ENCODE measurements at places on chromosomes 1 and 21.

DNA sequence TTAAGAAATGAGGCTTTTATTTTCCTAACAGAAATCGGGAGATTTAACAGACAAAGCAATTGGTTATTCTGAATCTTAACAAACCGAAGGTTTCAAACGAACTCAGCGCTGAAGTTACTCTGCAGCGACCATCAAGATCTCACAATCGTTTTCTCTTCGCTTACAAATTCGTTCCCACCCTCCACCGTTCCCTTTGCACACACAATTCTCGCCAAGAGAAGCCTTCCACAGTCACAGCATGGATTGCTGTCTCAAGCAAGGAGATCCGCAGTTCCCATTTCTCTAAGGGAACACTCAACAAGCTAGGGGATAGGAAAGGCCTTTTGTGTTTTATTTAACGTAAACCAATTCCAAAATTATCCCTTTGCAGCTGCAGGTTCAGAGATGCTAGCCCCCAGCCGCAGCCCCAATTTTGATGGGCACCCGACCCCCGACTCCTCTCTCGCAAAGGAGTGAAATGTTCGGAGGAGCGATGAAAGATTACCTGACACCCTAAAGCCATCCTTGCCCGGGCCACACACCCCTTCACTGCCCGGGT is 755 bp downstream of the FBXO42 start:
- no peak for DNase-seq

DNA sequence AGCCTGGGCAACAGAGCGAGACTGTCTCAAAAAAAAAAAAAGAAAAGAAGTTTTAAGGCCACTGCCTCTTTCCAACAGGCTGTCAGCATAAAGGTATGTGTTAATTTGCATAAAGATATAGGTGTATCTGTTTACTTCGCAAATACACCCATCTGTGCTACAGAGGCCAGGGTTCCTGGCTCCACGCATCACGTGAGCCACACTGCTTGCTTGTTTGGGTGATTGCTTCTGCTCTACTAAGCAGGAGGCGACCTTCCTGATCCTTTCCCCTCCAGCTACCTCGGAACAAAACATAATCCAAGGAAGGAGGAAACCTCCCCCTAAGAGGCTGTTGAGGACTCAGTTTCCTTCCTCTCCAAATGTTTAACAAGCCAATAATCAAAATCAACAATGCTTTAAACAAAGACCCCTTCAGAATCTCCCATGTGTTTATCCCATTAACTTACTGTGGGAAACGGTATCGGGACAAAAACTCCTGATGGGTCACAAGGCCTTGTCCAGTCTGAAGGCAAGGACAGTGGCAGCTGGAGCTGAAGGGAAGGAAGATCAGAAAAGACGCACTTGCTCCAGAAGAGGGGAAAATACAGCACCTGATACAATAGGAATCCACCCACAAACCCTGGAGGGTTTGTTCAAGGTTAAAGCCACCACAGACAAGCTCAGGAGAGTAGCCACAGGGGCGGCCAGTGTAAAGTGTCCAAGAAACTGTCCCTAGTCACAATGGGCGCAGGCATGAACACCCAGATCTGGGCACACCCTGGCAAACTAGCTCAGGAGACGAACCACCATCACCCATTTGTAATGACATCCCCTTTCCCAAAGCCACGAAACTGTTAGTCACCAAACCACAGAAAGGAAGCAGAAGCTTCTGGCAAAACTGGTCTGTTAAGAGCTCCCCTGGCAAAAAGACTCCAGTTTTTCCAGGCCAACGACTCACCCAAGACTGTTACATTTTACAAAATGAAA is 17.2 kb downstream of the CTNNBIP1 start:
- DNase-seq, result no peak

GRCh38 chr1:83799594-83799993 is 199.3 kb downstream of the TTLL7 start:
- no peak for DNase-seq

GRCh38 chr1:2003541-2004131 is at the start of gene CFAP74:
Gene CFAP74, minus strand, starts transcription at chr1:2003786. Its CDS starts 12,830 bp downstream, at chr1:1990956.
- no peak for DNase-seq

GRCh38 chr1:41341772-41342562 is 19.3 kb upstream of the FOXO6 start:
- no peak for DNase-seq

GRCh38 chr21:41521489-41522027 is 13.6 kb upstream of the TMPRSS2 start:
- DNase-seq, result no peak

DNA sequence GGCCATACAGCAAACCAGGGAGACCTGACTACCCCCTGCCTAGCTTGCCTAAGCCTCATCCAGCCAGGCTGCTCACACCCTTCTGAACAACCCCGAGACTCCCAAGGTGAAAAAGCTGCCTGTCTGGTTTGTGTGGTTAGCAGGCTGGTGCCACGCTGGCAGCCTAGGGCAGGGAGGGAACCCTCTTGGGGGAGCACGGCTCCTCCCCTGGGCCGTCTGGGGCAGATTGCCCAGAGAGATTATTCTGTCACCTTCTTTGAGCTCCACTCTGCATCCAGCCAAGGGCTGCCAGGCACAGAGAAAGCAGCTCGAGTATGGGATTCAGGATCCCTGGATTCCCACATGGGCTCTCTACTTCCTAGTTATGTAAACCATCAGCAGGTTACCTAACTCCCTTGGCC is 27.5 kb upstream of the TCEA3 start:
- no peak for DNase-seq

GRCh38 chr1:93681101-93681988 is at the start of gene BCAR3:
Gene BCAR3, minus strand, starts transcription at chr1:93681837. Its CDS starts 6,907 bp downstream, at chr1:93674930.
- no peak for DNase-seq

GRCh38 chr1:190849346-190849745 is 371.7 kb upstream of the BRINP3 start:
- no peak for DNase-seq

- no peak for DNase-seq
Observed at GRCh38 chr21:14300074-14300473, 82.9 kb downstream of the HSPA13 start.

- no peak for DNase-seq
Observed at GRCh38 chr1:59640851-59641250, 173.9 kb upstream of the HOOK1 start.

GRCh38 chr1:198179556-198179981 is 22.8 kb downstream of the NEK7 start:
- DNase-seq, result no peak

GRCh38 chr21:32482565-32483292 is 70.2 kb downstream of the EVA1C start:
- no peak for DNase-seq

- no peak for DNase-seq
Observed at GRCh38 chr1:43766818-43767525, 59.6 kb downstream of the ST3GAL3 start.

DNA sequence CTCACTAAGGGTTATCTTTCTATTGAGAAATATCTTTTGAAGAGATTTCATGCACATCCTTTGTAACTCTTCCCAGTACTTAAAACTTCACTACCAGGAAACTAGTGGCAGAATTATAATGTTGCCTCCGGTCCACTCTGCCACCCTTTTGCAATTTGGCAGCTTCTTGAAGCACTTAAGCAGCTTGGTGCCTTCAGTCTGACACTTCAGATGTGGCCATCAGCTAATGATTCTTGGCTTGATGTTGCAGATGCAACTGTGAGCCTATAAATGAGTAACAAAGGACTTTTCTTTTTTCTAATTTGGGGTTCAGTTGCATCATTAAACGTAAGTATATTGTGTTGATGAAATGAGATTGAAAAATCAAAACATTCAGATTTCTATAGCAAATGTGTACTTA is 187.5 kb upstream of the C21orf91 start:
- no peak for DNase-seq

DNA sequence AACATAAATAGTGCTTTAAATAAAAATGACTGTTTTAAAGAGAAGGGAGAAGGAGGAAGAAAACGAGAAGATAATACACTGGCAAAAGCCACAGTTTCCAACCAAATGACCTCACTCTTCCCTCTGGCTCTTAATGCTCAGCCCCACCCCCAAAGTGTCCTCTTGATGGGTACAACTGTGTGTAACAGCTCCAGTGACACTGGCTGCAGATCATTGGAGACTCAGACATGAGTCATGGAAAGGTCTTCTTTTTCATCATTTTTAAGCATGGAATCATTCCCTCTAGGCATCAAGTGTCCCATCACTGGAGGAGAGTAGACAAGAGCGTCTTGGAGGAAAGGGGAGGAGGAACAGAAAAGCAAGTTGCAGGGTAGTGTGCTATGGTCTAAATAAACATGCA is 333.0 kb downstream of the PAPPA2 start:
- DNase-seq, result no peak

- DNase-seq, result no peak
Observed at GRCh38 chr1:110687250-110687649, 12.5 kb upstream of the KCNA3 start.

DNA sequence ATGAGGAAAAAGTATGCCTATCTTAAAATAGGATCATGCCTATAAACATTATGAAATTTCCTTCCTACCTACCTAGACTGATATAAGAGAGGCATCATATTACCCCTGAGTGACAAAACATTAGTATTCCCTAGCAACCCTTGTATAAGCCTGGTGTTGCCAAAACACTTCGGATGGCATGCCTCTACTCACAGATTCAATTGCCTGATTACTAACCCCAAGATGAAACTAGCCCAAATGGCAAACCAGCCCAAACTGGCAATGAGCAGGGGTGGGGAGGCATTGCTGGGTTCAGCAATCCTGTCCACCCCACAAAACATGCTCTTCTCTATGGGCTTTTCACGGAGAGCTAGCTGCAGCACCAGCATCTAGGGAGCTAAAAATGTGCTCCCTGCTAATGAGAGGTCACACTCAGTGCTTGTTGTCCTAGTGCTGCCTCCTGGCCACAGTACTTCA is 13.9 kb downstream of the PALMD start:
- DNase-seq, result no peak

GRCh38 chr1:174265282-174265681 is 106.0 kb downstream of the RABGAP1L start:
- no peak for DNase-seq

GRCh38 chr1:210618369-210618768 is 289.7 kb downstream of the HHAT start:
- no peak for DNase-seq

DNA sequence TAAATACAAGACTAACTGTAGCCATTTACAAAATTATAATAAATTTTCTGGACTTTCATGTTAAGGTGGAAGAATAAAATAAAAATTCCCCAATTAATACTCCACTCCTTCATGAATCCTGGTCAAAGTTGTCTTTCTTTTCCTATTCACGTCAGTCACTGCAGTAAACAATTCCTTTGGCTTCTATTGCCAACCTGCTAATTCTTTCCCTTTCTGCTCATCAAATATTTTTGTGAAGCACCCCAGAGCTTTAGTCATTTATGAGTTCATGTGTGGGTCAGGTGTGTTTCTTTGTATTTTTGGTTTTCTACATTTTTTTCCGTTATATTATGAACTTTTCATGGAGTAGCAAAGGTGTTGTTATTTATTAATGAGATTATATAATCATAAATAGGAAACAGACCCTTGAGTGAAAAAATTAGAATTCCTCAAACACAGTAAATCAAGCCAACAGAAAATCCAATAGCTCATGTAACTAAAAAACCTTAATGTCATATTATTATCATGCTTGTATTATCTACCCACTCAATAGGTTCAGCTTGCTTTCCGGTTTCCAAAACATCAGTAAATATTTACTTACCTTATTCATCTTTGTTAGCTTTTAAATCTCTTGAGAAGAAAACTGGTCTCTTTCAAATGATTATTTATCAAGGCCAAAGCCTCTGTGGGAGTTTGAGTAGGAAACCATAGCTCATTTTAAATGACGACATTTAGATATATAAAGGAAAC is 29.6 kb upstream of the PLA2G4A start:
- no peak for DNase-seq

- DNase-seq, result no peak
Observed at GRCh38 chr1:159879977-159880376, 17.5 kb upstream of the VSIG8 start.

DNA sequence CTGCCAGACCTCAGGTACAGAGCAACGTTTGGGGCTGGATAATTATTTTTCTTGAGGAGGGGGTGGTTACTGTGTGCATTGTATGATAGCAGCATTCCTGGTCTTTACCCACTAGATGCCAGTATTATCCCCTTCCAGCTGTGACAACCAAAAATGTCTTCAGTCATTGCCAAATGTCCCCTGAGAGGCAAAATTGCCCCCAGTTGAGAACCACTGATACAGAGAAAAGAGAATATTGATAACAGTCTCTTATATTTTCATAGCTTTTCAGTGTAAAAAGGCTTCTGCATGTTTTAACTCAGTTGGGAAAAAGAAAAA is 51.8 kb upstream of the SYT14 start:
- no peak for DNase-seq

DNA sequence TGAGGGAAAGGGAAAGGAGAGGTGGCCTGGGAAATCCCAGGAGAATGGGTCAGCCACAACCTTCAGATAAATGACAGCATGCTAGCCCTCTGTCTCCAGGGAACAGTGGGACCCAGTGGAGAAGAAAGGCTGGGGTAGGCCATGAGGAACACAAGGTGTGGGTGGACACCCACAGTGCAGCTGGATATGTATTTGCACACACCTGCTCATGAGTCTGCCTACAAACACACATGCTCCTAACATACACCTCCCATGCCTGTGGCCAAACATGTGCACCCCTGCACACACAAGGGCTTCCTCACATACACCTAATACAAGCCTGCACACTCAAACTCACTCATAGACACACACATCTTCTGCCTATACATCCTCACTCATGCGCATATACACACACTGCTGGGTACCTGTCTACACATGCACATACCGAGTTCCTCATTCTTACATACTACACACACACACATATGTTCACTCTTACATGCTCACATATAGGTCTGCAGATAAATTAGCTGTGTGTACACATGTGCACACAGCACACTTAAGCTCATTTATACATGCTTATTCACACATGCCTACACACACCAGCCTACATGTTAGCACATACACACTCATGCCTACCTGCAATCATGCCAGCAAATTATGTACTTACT is 3.6 kb downstream of the C1orf216 start:
- no peak for DNase-seq

- DNase-seq, result no peak
Observed at GRCh38 chr1:153553096-153553495, 4.0 kb upstream of the S100A3 start.

DNA sequence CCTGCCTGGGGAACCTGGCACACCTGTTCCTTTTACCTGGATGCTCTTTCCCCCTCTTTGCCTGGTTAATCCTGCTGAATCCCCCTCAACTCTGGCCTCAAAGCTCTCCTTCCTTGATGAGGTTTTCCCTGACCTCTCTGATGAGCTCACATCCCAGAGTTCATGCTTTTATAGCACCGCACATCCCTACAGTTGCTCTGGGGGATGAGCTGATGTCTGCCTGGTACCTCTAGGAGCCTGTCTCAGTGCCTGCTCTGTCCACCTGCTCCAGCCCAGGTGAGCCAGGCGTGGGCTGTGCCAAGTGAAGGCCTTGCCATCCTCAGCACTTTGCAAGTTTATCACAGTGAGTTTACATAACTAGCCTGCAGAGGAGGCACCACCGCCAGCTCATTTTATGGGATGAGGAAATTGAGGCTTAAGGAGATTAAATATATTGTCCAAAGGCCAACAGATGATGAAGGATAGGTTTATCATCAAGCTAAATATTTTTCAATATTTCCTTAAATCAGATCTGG is 58.6 kb upstream of the TMPRSS2 start:
- no peak for DNase-seq

- DNase-seq, result no peak
Observed at GRCh38 chr1:25747046-25747719, 52.8 kb upstream of the SELENON start.

All from stimulated activated CD4-positive, alpha-beta T cell treated with anti-CD3 and anti-CD28 coated beads, TNF-alpha, amount 100 ng/mL, for 4 hours (primary cell).